Kidney (tissue), 22 donors: ENCODE measurements at places on chromosomes 1 and 21.

DNA sequence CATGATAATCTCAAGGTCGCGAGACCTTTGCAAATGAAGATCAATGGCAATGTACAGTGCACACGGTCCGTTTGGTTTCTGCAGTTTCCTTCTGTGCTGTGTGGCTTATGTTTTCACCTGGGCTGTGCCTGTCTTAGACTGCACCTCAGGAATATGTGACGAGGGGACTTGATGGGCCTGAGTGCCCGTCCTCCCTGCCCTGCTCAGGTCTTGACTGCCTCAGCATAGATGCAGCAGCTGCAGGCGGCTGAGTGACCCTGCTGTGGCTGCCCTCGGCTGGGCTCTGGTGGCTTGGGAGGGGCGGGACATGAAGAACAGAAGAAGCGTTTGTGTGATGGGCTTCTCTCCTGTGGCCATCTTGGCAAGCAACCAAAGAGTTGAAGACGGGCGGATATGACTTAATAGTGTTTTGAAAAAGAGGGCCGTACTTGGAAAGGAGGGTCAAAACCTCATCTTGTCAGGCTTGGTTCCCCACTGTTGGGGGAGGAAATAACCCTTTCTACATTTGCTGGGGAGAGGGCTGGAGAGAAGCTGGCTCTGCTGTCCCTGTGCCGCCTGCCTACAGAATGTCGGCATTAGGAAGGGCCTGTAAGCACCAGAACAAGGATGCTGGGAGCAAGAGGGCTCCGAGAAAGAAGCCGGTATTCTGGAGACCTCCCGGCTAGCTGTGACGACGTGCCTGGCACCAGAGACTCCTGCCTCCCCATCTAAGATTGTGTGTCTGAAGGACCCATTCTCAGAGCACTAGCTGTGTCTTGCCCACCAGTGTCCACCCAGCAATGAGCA, 7.1 kb downstream of the MYBPHL start:
- no peak overlapping the region for H3K4me3 ChIP-seq
- no peaks in the 10 kb centered on the region for H3K4me1 ChIP-seq
- H3K36me3 ChIP-seq: no peaks in the 10 kb centered on the region

- H3K4me3 ChIP-seq: no peak overlapping the region
- DNase-seq: no peak
- H3K27me3 ChIP-seq: no peaks in the 10 kb centered on the region
- H3K36me3 ChIP-seq: no peaks in the 10 kb centered on the region
- H3K27ac ChIP-seq: no peak overlapping the region
- H3K4me1 ChIP-seq: no peaks in the 10 kb centered on the region
Observed at GRCh38 chr1:65820983-65821382, 28.3 kb downstream of the PDE4B start.

GRCh38 chr1:245056913-245057312, 97.9 kb upstream of the KIF26B start:
- no peak overlapping the region for H3K4me3 ChIP-seq
- H3K27ac ChIP-seq: no peak overlapping the region
- peaks cover 4% of the 10 kb centered on the region for H3K36me3 ChIP-seq

- no peak for DNase-seq
- H3K27ac ChIP-seq: no peak overlapping the region
- no peaks in the 10 kb centered on the region for H3K27me3 ChIP-seq
- no peaks in the 10 kb centered on the region for H3K36me3 ChIP-seq
- H3K4me1 ChIP-seq: no peaks in the 10 kb centered on the region
Observed at GRCh38 chr1:57794078-57794477, 370.2 kb upstream of the DAB1 start.

DNA sequence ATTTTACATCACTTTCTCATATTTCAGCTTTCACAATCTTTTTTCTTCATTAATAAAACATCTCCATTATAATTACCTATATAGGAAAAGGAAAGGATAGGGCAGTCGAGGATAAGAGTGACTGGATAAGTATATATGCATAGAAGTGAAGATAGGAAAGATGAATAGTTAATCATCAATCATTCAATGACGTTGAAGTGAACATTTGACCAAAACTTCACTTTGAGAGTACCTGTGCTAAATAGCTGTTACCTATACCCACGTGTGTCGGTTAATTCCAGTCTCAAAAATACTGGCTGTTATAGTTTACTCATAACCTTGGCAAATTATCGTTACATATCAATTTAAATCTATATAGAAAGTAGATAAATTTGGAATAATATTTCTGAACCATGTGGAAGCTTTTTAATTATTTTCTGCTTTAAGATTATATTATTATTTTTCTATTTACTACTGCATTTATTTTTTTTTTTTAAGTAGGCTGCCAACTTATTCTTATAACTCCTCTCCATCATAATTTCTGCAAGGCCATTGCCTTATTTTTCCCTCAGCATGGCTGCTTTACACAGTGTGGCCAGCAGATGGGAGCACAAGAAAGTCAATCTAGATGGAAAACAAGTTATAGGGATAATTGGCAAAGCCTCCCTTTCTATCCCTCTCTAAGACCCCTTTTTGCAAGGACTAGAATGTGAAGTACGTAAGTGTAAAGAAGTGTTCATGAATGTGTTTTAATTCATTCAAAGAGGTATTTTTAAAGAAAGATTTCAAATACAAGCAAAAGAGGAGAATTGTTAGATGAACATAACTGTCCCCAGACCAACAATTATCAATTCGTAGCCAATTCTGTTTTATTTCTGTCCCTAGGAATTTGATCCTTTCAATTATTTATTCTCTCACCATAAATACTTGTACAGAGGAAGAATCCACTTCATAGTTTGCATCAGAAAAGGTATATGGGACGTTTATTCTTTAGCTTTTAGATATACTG, 290.4 kb downstream of the KCNT2 start:
- H3K27ac ChIP-seq: no peak overlapping the region
- H3K27me3 ChIP-seq: no peaks in the 10 kb centered on the region
- peak; percentile 71 for DNase-seq
- no peaks in the 10 kb centered on the region for H3K4me1 ChIP-seq
- H3K36me3 ChIP-seq: no peaks in the 10 kb centered on the region
- no peak overlapping the region for H3K4me3 ChIP-seq

- H3K27ac ChIP-seq: no peak overlapping the region
- H3K4me3 ChIP-seq: no peak overlapping the region
- no peaks in the 10 kb centered on the region for H3K4me1 ChIP-seq
- no peaks in the 10 kb centered on the region for H3K27me3 ChIP-seq
- DNase-seq: no peak
- H3K36me3 ChIP-seq: no peaks in the 10 kb centered on the region
Observed at GRCh38 chr1:193325771-193326170, 139.4 kb upstream of the B3GALT2 start.

DNA sequence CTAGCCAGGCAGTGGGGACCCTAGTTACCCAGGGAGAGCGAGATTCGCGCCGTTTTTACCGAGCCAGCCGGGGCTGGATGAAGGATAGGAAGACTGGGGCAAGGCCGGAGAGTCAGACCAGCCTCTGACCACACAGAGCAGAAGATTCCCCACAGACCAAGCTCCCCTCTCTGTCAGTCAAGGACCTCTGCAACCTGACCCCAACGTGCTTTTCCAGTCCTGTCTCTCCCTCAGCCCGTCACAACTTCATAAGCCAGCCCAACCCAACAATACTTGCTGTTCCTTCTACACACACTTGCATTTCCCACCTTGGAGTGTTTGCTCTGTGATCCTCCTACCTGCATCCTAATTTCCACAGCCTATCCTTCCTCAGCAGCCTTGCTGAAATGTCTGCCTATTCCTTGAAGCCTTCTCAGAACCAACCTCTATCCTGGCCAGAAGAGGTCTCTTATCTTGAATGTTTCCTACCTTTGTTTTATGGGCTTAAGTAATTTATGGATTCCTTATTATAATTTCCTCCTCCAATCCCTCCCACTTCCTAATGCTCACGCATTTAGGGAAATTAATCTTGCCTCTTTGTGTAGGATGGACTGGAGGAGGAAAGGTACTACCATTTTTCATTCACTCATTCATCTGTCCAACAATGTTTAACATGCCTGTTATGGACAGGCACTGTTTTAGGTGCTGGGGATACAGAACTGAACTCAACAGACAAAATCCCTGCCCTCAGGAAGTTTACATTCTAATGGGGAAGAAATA, at the start of gene GSTM3:
GSTM3 (minus strand) TSS at position 424 of the 759 bp plus-strand sequence. CDS start 751 bp downstream, outside the sequence.
- no peaks in the 10 kb centered on the region for H3K36me3 ChIP-seq
- peak within 1 kb of the TSS; percentile 88 for H3K27ac ChIP-seq
- peak within 1 kb of the TSS; percentile 78 for H3K4me3 ChIP-seq
- H3K27me3 ChIP-seq: no peaks in the 10 kb centered on the region
